Globus pallidus (tissue), 1 donor: ENCODE measurements at places on chromosomes 3 and 15.
A peak's percentile ranks its signal among the peaks of the same experiment; 100 is the strongest.

DNA sequence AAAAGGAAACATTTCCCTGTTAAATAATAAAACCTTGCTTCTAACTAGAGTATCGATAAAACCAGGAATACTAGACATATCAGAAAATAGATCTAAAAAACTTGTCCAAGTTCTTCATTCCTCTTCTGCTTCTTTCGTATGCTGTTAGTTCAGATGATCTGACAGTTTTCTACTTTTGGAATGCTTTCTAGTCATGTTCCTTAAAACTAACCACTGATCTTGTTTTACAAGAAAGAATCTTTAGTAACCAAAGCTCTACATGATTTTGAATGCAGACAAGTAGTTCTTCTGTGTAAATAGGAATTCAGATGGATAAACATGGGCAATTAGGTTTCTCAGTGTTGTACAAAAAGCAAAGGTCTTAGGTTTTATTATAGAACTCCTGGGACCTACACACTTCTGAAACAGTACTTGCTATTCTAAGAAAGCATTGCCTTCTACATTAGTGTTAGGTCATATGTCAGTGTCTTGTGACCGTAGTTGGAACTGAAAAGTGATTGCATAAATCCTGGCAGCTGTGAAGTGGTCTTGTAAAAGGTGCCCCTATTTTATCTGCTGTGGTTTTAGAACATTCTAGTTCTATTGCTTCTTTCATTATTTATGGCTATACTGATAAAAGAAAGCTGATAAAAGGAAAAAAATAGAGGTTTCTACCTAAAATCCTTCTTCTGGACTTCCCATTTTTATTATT lies 40.7 kb downstream of the SNRK start:
- DNase-seq, result peak; percentile 33

DNA sequence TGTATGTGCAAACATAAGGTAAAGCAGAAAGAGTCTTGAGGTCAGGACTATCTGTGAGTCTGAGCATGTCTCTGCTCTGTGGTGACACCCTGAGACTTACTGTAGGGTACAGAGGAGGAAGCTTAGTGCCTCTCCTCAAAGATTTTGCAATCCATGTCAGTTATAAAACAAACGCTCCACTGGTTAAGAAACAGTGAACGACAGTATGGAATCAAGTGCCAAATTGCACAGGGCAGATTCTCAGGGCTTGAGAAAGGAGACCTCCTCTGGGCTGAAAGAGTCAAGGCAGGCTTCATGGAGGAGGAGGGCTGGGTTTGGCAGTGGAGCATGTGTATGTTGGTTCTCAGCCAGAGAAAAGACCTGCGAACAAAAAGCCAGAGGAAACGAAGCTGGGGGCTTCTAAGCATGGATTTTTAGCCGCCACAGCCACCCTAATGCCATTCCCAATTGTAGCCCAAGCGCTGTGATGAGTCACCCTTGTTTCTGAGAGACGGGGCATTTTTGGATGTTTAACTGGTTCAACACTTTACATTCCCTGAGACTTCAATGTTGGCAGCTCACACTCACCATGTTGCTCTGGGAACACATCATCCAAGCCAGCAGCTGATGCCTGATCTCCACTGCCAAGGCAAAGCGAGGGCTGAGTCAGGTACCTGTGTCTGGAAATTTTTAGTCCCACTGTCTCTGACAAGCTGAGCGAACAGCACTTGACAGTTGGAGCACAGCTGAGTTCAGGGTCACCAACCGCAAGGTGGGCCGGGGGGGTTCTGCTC lies 3.4 kb upstream of the DGKG start:
- peak; percentile 29 for DNase-seq

- DNase-seq, result no peak
Measured at GRCh38 chr3:81929697-81930096, 168.3 kb upstream of the GBE1 start.

DNA sequence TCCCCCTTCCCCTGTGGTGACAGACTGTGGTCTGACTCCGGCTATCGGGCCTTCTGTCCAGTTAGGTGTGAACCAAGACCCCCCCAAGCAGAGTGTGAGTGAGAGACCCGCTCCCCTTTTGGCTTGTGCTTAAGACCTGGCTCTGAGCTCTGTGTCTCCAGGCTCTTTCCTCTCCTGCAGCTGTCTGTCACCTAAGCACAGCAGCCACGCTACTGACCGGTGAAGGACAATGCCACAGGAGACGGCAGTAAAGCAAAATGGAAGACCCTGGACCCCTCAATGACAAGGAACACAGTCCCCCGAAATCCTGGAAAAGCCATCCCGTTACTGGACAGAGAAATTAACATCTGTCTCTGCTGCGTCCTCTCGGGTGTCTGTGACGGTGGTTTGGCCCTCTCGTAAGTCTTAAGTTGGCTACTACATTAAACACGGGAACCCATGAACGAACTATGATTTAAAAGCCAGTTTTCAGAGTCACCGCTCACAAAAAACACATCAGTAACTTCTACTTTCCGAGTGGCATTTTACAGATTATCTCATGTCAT lies 53.7 kb downstream of the CHSY1 start:
- no peak for DNase-seq

GRCh38 chr3:113086560-113087461 lies 96.0 kb downstream of the GTPBP8 start:
- no peak for DNase-seq

- DNase-seq, result peak; percentile 65
Measured at GRCh38 chr15:73051391-73051806, 864 bp upstream of the NEO1 start.

DNA sequence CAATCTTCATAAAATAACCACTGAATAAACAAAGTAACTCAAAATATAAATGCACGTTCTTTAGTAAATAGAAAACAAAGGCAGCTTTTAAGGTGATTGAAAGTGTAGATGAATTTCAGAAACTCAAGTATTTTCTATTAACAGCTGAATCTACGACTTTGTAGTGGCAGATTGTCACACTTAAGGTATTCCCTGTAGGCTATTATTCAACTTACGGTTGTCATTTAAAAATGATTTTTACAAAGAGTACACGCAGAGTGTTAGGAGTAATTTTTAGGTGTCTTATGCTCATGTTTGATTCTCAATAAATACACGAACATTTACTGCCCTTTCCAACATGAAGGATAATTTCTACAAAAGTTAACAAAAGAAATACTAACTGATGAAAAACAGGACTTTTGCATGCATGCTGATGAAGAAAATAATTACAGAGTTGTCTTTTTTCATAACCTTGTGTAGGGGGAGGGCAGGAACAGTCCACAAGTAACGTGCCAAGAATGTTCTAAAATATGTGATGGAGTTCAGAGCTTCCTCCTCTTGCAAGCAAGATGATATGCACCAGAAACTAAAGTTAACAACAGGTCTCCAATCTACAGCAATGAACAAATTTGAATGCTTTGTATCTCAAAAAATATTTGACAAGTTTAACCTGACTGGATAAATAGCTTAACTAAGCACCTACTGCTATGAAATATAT lies 16.7 kb downstream of the DCBLD2 start:
- DNase-seq, result no peak

DNA sequence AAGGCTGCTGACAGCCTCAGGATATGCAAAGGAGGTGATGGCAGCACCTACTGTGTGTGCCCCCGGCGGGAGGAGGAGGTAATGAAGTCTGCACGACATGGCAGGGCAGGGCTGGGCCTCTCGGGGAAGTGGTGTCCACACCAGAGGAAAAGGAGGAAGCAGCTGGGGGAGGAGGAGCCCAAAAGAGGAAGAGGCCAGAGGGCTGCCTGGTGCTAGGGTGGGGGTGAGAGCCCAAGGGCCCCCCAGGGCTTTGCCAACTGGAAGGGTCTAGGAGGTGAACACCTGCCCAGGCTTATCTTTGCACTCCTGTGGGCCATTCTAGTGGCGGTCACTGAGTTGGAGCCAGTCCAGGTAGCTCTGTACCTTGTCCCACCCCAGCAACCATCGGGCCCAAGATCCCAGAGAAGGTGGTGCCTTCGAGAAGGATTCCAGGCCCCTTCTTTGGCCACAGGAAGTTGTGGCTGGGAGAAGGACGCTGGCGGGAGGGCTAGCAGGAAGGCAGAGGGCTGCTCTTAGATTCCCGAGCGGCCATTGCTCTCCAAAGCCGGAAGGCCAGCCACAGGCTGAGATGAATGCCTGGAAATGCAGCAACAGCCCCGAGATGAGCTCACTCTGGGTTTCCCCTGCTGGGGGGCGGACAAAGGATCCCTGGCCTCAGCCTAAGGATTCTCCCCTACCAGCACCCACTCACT lies 7.0 kb downstream of the GNAI2 start:
- peak; percentile 55 for DNase-seq

- no peak for DNase-seq
Measured at GRCh38 chr3:184241447-184242296, 7.1 kb downstream of the ALG3 start.

DNA sequence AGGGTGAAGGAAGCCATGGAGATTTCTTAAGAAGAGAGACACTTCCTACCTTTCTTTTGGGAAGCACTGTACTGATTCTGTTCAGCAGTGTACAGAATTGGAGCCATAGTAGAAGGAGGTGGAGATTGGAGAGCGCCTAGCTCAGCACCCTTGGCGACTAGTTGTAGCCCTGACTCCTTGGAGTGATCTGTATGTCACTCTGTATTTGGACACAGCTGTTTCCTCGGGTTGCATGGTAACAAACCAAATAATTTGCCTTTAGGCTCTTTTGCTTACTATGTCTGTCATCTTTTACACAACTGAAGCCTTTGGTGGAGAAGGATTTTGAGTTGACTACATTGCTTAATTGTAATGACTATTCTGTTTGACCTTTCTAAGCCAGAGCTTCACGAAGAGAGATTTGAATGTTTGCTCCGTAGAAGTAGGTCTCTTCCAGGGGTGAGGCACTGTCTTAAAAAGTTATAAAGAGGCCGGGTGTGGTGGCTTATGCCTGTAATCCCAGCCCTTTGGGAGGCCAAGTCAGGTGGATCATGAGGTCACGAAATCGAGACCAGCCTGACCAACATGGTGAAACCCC lies 77.1 kb downstream of the AKAP13 start:
- no peak for DNase-seq

- no peak for DNase-seq
Measured at GRCh38 chr3:184712248-184713039, 580 bp upstream of the MAGEF1 start.
